AML-193 (cell line): ENCODE measurements at places on chromosomes 5 and 9.
A peak's percentile ranks its signal among the peaks of the same experiment; 100 is the strongest.

DNA sequence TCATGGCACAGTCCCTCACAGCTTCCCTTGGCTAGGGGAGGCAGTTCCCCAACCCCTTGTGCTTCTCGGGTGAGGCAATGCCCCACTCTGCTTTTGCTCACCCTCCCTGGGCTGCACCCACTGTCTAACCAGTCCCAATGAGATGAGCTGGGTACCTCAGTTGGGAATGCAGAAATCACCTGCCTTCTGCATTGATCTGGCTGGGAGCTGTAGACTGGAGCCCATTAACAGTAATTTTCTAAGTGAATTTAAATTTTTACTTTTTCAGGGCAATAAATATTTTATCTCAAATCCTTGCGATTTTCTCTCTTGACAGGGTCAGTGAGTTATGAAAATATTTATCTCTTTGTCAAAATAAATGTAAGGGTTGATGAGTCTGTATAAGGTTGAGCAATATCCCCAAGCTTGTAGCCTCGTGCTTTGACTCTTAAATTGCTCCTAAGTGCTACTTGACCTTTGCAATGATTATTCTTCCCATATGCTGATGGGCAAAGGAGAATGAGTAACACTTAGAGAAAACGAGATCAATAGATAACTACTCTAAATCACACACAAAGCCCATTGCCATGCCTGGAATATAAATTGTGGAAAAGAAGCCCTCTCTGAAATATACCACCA is 82.1 kb upstream of the MOCS2 start:
- DNase-seq: no peak

GRCh38 chr9:106069241-106069640 is 374.9 kb downstream of the TMEM38B start:
- no peak for DNase-seq

DNA sequence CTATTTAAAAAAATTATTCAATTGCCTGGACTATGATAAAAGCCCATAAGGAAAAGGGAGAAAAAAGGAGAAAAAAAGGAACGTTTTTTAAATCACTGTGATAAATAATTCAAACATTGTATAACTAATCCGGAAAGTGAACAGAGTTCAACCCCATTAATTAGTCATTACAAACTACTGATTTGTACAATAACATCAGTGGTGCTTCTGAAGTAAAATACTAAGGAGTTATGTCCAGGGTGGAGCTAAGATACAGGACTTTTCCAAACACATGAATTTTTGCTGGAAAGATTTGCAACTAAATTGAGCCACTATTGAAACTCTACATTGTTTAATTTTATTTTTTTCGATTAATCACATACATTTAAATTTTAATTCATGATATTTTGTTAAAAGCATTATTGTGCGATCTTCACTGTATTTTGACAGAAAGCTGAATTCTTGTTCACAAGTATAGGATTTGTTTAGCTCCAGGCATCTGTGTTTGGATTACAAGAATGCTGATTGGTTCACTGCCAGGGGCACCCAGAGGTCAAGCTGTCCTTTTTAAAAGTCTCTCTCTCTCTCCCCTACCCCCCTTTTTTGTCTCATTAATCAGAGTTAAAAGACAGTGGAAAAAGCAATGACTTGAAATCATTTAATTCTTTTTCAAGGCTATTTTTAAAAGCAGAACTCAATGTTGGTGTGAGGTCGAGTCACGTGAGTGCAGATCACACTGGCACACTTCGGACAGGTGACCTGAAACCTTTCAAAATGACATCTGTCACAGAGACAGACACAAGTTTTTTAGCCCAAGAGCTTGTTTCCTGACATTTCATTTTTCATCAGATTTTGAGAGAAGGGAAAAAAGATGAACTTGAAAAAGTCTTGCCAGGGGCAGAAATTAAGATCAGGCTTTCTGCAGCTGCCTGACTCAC is 387.3 kb downstream of the NR2F1-AS1 start:
- no peak for DNase-seq

- DNase-seq: no peak
These were observed 58.1 kb downstream of the KCNN2 start for GRCh38 chr5:114419959-114420358.

- no peak for DNase-seq
These were observed 664.2 kb upstream of the ZNF608 start for GRCh38 chr5:125410537-125411070.

GRCh38 chr9:104927912-104928740 is at the start of gene ABCA1:
TSS of gene ABCA1 (minus strand) at chr9:104928155. CDS start at chr9:104903679, 24,476 bp downstream.
- peak; percentile 78 for DNase-seq

DNA sequence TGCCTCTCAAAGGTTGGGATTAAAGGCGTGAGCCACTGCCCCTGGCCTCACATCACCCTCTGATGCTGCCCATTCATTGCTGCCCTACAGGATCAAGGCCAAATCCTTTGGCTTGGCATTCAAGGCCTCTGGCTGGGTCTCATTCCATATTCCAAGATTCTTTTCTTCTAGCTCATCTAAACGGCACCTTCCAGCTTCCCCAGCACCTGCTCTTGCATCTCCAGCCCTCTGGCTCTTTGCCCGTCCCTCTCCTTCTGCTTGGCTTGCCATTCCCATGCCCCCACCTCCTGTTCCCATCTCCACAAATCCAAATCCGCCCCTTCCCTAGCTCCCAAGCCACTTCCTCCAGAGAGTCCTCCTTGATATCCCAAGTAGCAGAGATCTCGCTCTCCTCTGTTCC is 33.1 kb downstream of the CORO2A start:
- no peak for DNase-seq

GRCh38 chr5:2164586-2164985 is 281.9 kb upstream of the IRX4 start:
- no peak for DNase-seq

DNA sequence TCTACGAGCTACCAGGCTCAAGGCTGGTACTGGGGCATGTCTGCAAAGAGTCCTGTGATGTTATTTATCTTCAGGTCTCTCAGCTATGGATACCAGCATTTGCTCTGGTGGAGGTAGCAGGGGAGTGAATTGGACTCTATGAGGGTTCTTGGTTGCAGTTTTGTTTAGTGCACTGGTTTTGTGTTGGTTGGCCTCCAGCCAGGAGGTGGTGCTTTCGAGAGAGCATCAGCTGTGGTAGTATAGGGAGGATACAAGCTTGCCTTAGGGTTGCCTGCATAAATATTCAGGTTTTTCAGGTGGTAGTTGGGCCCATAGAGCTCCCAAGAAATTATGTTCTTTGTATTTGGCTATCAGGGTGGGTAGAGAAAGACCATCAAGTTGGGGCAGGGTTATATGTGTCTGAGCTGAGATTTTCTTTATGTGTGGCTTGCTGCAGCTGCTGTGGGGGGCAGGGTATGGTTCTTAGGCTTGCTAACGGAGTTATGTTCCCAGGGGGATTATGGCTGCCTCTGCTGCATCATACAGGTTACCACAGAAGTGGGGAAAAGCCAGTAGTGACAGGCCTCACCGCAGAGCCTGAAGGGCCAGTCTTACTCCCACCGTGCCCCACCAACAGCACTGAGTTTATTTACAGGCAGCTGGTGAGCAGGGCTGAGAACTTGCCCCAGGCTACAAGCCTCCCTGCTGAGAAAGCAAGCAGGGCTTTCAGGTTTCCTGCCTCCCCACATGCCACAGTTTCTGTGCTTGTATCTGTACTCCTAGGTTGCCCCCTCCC is 9.7 kb upstream of the RIOK2 start:
- DNase-seq: no peak

GRCh38 chr5:134371834-134372340 is 518 bp downstream of the UBE2B start:
- DNase-seq: no peak

DNA sequence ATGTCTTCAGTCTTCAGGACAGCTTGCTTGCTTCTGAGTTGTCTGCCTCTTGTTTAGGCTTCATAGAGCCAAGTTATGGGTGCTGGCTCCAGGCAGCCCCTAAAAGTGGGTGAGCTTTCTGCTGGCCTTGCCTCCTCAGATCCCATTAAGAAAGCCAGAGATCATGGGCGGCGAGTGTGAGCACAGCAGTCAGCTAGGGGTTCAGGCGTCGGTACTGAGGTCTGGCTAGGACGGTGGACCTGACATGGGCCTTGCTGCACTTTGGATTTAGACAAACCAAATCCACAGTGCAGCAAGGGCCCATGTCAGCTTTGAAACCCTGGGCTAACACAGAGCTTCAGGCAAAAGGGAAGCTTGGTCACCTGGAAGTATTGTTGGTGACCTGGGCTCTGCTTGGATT is 17.6 kb downstream of the PSAT1 start:
- no peak for DNase-seq

DNA sequence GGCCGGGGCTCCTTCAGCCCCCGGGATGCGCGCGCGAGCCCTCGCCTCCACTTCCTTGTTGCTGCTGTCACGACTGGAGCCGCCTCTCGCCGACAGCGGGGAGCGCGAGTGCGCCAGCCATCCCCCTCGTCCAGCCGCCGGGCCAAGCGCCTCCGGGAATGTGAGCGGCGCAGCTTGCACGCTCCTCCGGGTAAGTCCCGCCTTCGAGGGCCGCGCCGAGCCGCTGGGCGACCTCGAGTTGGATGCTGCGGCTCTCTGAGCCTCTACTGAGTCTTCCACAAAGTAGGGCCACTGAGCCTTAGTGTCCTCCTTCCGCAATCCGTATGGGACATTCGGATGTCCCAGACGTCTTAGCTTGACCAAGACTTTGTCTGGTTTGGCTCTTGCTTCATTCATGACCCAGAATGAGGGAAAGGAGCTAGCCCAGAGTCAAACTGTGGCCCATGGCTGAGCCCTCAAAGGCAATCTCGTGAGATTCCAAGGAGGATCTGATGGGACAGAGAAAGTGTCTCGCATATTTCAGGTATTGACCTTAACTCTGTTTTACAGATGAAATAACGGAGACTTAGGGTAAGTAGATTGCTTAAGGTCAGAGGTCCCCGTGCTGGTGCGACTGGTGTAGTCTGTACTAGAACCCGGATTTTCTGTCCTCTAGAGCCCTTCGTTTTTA is 586 bp downstream of the HMGXB3 start:
- no peak for DNase-seq

DNA sequence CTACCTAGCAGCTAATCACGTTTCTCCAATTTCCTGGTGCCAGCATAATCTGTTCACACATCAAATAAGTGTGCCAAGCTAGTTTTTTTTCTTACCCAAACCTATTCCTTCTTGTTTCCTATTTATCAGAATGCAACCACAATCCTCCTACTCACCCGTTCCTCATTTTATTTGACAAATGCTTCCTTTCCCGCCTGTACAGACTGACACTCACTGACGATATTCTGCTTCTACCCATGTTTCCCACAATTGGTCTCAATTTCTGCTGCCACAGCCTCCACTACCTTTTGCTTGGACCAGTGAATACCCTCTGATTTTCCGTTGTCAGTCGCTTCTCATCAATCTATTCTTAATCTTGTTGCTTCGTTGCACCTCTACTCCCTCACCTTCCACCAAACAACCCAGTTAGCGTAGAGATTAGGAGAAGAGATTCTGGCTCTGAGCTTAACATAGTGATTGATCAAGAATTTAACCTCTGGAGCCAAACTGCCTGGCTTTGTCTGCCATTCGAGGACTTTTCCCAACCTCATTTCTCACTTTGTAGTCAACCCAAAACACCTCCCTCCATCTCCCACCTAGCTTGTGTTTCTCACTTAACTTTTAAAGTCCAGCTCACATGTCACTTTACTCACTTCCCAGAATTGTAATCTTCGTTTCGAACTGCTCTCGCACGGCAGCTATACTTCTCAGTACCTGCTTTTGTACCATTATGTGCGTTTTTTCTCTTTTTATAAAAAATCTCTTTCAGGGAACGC is 729 bp upstream of the TMEM38B start:
- peak; percentile 32 for DNase-seq

- DNase-seq: no peak
These were observed 170.6 kb downstream of the RMI1 start for GRCh38 chr9:84151236-84151635.

GRCh38 chr5:54540286-54540685 is 22.7 kb downstream of the SNX18 start:
- DNase-seq: no peak

DNA sequence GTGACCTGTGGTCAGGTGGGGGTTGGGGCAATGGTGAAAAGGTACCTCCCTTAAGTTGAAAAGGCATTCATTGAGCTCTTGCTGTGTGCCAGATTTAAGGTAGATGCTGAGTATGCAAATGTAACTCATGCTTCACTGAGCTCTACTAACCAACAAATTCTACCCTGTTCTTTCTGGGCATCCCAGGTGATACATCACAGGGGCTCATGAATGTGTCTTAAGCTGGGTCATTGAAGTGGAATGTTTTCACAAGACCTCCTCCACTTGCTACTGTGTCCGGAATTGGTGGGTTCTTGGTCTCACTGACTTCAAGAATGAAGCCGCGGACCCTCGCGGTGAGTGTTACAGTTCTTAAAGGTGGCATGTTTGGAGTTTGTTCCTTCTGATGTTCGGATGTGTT is 362.8 kb upstream of the ZNF462 start:
- no peak for DNase-seq

DNA sequence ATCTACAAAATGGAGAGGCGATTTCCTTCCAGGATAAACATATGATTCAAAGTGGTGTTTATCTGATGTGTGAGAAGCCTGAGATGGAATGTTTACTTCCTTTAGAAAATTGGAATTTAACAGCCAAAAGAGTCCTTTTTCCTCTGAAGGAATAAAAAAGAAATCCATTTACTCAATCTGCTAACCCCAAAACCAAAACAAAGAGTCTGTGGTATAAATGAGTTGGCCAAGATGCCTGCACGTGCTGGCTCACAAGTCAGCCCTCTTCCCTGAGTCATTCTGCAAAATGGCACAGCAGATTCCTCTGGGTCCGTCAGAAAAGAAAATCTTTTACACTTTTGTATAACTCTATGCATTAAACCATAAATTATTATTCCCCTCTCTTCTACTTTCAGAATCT is 60.8 kb downstream of the EBF1 start:
- peak; percentile 18 for DNase-seq

- DNase-seq: no peak
These were observed 33.6 kb upstream of the ZBED3 start for GRCh38 chr5:77120706-77121105.

DNA sequence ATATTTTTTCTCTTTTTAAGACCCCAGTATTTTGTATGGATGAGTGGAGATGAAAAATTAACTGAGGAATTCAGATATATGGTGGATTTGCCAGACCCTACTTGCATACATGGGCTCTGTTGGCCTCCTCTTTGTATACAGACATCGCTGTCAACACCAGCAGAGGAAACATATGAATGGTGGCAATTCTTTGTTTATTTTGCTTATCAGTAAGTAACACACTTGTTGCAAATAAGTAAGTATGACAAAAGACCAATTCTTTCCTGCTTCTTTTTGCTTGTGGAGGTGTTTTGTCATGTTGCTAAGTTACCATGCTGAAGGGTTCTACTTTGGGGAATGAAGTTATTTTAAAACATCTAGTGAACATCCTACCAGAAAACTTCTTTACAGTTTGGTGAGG is 298.2 kb downstream of the KIF4B start:
- no peak for DNase-seq
